Peyer's patch (tissue), 4 donors: ENCODE measurements at places on chromosomes 2 and 18. TPM values are rescaled to one million over a fixed set of nuclear protein-coding genes. Genes with fewer than 3 reads are reported as not detected.

GRCh38 chr2:239291475-239292350, 109.1 kb downstream of the HDAC4 start:
- DNase-seq: peak; percentile 55

- no peak for DNase-seq
Observed at GRCh38 chr2:191228861-191229260, 16.3 kb upstream of the MYO1B start.

SERPINB7 gene
- not detected for total RNA-seq

DNA sequence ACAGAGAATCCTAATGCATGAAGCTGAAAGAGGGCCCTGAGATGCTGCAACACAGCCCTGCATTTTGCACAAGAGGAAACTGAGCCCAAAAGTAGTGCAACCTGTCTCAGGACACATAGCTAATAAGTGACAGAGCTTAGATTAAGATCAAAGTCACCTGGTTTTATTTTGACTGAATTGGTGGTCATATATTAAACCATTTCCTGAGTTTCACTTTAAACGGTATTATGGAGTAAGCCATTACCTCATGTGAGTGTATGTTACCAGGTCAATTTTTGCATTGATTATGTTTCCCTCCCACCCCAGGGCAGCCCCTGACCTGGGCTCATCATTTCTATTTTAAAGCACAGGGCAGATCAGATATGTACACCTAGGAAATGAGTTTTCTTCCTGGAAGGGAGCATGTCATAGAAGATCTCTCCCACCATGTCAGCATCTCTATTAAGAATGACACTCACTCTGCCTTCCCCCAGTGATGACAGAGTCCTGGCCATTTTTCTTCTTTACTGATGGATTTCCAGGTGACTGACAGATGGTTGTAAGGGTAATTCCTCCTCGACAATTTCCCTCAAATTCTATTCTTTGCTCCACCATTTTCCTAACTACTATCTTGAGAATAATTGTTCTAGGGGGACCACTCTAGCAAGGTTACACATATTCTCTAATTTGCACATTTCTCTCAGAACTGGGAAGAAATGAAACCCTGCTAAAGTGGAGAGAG, 441.3 kb upstream of the SLC14A2 start:
- no peak for DNase-seq

DNA sequence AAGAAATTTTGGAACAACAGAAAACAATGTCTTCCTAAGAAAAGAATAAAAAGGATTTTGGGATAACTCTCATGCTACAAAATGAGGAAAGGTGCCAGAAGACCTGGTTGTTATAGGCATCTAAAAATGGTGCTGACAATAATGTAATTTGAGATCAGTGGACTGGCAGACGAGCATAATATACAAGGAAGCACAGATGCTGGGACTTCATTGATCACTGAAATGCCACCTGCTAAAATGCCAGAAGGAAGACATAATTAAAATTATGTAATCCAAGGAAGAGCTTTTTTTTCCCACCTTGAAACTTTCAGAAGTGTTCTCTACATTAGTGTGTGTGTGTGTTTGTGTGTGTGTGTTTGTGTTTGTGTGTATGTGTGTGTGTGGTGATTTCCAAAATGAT, 535.9 kb downstream of the XIRP2 start:
- DNase-seq: no peak

CHRND gene
- total RNA-seq: not detected

DNA sequence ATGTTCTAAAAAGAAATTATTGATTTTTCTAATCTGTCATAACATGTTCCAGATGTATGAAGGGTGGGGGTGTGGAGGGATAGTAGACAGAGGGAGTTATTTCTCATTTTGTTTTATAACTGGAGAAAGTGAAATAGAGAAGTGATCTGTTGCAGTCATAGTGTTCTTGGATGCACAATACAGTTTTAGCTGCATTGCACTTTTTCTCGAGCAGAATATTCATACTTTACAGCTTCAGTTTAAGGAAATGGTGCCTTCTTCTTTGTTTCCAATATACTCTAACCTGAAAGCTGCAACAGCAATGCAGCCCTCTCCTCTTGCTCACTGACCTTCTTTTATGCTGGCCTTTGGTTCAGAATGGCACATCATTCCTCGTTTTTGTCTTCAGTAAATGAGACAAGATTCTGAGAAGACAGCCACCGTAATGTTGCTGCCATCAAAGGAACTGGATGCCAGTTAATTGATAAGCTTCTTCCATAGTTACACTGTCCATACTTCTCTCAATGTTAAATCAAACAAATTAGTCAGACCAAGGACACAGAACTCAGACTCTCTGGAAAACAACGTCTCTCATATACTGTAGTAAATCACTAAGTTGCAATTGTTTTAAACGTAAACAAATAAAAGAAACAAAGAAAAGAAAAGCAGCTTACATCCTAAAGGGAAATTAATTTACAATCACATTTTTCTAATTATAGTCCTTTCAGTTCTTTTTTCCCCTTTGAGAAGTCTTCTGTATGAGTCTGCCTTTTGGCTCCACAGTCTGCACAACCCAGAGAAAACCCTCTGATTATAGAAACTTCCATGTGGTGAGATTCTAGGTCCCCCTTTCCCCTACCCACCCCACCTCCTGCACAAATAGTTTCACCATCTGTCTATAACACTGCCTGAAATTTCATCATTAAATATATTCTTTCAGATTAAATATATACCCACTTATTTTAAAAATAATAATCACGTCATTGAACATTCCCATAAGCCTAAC, 97.4 kb upstream of the UGP2 start:
- no peak for DNase-seq

DNA sequence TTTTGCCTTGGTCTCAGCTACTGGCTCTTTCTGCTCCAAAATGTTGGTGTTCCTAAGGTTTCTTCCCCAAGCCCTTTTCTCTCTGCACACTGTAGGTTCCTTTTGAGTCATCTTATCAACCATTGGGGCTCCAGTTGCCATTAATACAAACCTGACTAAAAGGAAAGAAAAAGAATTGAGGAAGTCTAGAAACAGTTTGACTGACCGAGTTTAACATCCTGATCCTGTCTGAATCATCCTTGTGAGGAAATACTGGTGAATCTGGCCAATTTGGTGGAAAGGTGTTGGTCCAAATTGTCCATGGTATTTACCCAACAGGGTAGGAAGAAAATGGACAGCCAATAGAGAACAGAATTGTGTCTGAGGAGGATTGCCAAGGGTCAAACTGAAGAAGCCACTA, 38.3 kb downstream of the CRYGD start:
- no peak for DNase-seq

DNA sequence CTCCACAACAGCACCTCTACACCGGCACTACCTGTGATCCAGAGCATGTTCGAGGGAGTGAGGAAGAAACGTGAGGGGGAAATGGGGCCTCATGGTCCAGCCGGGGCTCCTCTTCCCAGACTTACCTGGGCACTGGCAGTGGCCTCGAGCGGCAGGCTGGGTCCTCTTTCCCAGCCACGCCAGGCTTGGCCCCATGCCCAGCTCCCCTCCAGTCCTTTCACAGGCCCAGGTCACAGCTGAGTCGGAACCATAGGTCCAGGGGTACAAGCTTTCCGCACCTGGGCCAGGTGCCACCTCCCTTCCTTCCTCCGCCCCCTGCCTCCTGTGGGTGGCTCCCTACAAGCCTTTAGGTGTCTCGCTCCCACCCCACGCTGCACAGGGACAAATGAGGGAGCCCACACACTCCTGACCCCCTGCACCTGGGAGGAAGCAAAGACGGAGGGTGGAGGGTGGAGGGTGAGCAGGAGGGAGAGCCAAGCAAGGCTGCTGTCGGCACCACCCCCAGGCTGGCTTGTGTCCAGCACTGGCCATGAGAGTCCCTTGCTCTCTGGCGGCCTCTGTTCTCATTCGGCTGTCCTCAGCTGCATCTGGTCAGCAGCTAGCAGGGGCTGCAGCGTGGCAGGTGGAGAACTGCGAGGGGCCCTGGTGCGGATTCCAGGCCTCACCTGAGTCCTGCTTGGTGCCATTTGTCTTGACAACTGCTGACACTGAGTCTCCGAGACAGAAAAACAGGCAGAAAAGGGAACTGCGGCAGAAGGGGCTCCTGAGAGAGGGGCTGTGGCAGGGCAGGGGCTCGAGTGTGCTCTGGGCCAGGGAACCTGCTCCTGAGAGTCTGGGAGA, 26.8 kb downstream of the ADRA2B start:
- DNase-seq: no peak

GRCh38 chr2:8856176-8856575, 18.8 kb upstream of the KIDINS220 start:
- DNase-seq: no peak

MC5R gene
- not detected for total RNA-seq

DNA sequence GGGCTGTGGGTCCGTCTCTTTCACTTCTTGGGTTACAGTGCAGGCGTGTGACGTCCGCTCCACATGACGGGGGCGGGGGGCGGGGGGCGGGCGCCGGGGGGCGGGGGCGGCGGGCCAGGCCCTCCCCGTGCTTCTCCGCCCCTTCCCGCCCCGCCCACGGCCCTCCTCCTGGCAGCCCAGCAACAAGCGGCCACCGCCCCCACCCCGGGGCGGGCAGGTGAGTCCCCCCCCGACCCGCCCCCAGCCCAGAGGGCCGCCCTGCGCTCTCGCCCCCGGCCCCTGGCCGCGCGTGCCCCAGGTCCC, 3.6 kb downstream of the ZNF516 start:
- peak; percentile 71 for DNase-seq

GRCh38 chr2:160910681-160911080, 249.5 kb upstream of the TANK start:
- DNase-seq: no peak

GRCh38 chr2:11697103-11697871, 27.3 kb upstream of the NTSR2 start:
- no peak for DNase-seq

DNA sequence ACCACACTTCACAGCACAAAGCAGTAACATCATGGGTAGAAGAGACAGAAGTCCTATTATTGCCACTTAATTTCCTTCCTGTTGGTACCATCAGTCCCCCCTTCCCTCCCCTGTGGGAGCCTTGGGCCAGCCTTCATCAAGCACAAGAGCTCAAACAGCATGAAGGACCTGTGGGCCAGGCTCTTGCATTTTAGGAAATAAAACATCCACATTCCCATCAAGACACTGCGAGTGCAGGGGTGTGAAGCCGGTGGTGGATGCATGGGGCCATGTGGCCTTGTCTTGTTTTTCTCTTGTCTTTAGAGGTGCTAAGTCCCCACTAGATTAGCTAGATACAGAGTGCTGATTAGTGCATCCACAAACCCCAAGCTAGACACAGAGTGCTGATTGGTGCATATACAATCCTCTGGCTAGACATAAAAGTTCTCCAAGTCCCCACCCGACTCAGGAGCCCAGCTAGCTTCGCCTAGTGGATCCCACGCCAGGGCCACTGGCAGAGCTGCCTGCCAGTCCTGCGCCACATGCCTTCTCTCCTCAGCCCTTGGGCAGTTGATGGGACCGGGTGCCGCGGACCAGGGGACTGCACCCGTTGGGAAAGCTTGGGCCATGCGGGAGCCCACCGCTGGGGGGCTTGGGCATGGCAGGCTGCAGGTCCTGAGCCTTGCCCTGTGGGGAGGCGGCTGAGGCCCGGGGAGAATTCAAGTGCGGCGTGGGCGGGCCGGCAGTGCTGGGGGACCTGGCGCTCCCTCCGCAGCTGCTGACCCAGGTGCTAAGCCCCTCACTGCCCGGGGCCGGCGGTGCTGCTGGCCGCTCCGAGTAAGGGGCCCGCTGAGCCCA, 14.7 kb upstream of the PXDN start:
- DNase-seq: no peak

XIRP2 gene
- not detected for total RNA-seq

GRCh38 chr2:51025906-51026555, 5.9 kb downstream of the NRXN1 start:
- no peak for DNase-seq

DNA sequence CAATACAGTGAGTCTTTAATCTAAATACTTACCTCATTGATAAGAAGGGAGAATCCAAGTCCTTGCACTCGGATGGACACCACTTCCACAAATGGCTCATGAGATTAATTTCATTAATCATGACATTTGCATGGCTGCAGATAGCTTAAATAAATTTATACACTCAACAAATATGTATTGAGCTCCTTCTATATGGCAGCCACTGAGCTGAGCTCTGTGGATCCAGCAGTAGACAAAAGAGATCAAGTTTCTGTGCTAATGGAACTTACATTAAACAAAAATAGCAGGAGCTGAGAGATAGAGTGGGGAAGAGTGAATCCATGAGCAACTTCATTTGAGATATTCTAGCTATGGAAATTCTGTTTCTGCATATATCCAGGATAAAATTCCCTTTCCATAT, 44.4 kb downstream of the RAB27B start:
- no peak for DNase-seq

GRCh38 chr18:213966-214365, 53.9 kb downstream of the THOC1 start:
- DNase-seq: no peak

DNA sequence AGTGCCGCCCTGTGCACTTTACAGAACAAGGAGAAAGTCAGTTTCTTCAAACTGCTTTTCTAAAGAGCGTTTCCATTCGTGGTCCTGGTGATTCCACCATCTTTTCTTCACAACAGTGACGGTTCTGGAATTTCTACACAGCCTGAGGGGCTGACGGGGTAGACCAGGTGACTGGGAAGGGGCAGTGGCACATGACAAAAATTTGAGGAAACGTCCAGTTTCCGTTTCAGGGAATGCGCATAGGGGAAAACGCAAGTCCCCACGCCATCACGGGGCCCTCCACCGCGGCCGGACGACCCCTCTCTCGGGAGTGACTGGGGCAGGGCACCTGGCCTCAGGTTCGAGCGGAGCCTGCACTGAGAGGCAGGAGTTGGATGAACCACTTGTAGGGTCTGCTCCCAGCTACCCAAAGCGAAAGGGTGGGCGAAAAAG, 980 bp upstream of the SPTBN1 start:
- DNase-seq: no peak

- no peak for DNase-seq
Observed at GRCh38 chr2:22281033-22281432, 1103.9 kb upstream of the KLHL29 start.

- no peak for DNase-seq
Observed at GRCh38 chr2:162475661-162476060, 131.7 kb downstream of the GCA start.
